NCI-H1694 (cell line): ENCODE measurements at places on chromosomes 2 and 18.

- no peak for DNase-seq
Observed at GRCh38 chr2:161172901-161173540, 12.8 kb downstream of the TANK start.

DNA sequence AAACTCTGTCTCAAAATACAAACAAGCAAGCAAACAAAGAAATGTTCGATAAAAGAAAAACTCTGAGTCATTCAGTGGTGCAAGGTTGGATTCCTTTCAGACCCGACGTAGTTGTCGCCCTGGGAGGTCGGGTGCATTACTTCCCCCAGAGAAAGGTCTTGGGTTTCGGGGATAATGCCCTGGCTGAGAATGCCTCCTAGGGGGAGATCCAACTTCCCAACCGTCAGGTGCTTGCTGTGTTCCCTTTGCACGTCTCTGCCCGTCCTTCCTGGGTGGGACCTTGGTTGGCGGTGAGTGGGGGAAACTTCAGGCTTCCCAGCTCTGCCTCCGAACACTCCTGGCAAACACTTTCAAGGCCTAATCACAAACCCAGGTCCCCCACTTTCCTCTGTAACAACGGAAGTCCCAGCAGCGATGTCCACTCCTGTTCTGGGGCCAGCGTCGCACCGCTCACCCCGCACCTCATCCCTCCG, 609 bp downstream of the TPGS2 start:
- no peak for DNase-seq

DNA sequence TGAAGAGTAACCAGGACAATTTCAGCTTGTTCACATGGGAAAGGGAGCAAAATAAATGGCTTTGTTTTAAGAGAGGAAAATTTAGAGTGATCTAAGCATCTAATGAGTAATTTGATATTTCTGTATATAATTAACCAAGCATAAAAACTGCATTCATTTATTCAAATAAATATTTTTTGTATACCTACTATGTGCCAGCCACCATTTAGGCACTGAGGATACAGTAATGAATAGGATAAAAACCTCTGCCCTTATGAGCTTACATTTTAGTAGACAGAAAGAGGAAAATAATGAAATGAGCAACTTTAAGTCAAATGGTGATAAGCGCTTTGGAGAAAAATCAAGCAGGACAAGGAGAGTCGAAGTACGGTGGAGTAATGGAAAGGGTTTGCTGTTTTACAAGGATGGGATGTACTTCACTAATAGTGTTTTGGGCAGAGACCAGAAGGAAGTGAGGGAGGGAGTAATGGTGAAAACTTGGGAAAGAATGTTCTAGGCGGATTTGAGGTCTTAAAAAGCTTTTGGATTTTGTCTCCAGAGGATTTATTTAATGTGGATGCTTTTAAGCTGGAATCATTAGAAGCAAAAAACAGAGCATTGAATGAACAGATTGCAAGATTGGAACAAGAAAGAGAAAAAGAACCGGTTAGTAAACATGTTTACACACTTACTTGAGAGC, 17.4 kb downstream of the NDC80 start:
- DNase-seq, result no peak

DNA sequence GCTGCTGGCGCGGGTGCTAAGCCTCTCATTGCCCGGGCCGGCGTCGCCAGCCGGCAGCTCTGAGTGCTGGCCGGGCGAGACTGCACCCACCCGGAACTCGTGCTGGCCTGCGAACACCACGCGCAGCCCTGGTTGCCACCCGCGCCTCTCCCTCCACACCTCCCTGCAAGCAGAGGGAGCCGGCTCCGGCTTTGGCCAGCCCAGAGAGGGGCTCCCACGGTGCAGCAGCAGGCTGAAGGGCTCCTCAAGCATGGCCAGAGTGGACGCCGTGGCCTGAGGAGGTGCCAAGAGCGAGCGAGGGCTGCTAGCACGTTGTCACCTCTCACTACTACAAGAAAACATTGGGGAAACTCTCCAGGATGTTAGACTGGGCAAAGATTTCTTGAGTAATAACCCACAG, 98.6 kb downstream of the SPIRE1 start:
- DNase-seq, result no peak

DNA sequence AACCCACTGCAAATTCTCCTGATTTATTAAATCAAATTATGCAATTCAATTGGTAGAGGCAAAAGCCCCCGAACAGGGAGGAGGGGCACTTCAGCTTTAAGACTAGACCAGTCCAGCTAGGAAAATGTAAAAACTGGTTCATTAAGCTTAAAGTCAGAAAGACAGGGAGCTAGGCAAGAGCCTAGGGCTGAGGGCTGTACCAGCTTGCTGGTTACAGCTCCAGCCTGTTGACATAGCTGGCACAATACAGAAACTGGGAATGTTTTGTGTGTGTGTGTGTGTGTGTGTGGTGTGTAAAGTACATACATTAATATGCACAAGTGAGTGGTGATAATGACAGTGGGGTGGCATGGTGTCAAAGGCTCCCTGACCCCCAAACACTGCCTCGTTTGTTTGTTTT, 307.0 kb upstream of the CELF4 start:
- DNase-seq, result no peak

DNA sequence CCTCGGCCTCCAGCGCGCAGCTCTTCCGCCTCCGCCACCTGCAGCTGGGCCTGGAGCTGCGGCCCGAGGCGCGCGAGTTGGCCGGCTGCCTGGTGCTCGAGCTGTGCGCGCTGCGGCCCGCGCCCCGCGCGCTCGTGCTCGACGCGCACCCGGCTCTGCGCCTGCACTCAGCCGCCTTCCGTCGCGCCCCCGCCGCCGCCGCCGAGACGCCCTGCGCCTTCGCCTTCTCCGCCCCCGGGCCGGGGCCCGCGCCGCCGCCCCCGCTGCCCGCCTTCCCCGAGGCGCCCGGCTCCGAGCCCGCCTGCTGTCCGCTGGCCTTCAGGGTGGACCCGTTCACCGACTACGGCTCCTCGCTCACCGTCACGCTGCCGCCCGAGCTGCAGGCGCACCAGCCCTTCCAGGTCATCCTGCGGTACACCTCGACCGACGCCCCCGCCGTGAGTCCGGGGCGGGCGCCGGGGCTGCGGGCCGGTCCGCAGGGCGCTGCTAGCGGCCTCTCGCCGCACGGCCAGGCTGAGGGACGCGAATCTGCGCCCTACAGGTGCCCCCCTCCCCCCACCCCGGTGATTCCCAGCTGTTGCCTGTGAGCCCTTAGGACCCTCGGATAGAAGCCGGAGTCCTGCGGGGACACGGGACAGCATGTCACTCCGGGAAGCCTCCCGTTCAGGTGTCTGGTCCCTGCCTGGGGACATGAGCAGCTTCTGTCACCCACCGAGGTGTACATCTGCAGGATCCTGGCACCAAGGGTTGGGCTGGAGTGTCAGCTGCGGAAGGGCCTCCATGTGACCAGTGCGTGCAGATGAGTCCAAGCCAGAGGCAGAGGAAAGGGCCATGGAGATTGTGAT, 616 bp downstream of the RNPEPL1 start:
- DNase-seq, result no peak

DNA sequence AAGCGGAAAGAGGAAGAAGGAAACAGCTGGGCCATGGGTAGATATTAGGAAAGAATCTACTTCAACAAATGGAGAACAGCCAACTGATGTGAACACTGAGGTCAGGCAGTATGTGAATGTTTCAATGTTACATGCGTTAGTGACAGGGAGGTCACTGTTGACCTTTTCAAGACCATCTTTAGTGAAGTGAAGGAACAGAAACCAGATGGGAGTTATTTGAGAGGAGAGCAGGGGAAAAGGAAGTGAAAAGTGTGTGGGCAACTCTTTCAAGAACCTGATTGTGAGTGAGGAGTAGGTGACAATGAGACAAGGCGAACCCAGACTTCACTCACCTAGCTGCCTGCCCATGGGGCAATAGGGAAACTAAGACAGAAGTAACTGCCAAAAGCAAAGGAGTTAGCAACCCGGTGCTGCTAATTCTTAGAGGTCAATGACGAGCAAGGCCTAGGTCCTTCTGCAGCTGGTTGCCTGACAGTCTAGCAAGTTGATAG, 67.0 kb downstream of the SP3 start:
- DNase-seq, result no peak
